ENCODE measurements at places on chromosomes 12 and 14.

- DNase-seq = no peak
These were observed 377.0 kb upstream of the ATP2B1 start for GRCh38 chr12:90085494-90086274.

GRCh38 chr14:104316121-104316722 is 177.8 kb downstream of the KIF26A start:
- no peak for DNase-seq

DNA sequence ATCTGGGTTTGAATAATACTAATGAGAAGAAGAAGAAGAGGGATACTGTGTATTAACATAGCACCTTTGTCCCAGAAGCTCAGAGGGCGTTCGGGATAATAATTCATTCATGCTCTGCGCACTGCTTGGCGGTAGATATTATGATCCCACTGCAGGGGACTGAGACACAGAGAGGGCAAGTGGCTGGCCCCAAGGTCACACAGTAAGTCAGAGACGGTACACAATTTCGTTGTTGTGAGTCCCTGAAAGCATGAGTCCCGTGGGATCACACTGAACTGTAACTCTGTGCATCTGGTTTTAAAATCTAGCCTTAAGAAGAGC is 47.9 kb upstream of the PARP11 start:
- DNase-seq = no peak

GRCh38 chr12:115752913-115753726 is 524.4 kb downstream of the MED13L start:
- DNase-seq = peak; percentile 57

DNA sequence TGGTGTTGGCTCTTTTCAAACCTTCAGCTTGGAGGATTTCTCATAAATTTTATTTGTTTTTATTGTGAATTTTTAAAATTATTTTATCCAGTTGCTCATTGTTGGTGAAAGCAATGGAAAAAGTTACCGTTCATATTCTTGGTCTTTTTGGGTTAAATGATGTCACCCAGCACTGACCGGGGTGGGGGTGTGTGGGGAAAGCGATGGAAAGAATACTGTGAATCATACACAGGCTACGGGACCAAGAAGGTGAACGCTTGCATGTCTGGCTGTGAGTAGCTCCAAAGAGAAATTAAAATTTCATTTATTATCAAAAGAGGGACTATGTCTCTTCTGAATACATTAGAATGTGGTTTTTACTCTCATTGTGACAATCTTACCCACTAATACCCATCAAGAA is 430.1 kb downstream of the AEBP2 start:
- DNase-seq = no peak

GRCh38 chr12:80271780-80272179 is 172.3 kb upstream of the PTPRQ start:
- DNase-seq = no peak

GRCh38 chr12:122064780-122065588 is 13.6 kb upstream of the MLXIP start:
- peak; percentile 63 for DNase-seq

DNA sequence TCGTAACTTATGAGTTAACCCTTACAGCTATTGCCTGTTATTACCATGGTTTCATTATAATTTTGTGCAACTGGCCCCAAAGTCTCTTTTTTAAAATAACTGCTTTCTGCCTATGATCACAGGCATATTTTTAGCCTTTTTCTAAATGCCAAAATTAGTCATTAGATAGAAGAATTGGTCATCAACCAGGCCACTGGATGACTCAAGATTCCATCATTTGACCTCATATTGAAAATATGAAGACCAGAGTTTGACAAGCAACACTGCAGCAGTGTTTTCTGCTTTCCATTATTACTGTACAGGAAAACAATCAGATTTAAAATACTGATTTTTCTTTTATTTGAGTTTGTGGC is 54.7 kb upstream of the OTOGL start:
- DNase-seq = no peak

GRCh38 chr14:74408870-74409269 is 17.1 kb downstream of the SYNDIG1L start:
- DNase-seq = no peak

DNA sequence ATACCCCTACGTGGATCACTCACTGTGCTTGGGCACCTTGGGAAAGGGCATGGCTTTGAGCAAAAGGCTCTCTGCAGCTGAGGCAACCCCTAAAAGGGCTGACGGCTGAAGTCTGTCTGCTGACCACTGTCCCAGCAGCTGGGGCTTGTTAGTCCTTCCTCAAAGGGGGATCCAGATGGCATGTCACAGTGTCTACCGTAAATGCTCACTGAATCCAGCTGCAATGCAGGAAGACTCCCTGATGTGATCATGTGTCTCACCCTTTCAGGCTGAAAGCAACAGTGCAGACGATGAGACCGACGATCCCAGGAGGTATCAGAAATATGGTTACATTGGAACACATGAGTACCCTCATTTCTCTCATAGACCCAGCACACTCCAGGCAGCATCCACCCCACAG is 12.4 kb downstream of the OAS1 start:
- DNase-seq = no peak

DNA sequence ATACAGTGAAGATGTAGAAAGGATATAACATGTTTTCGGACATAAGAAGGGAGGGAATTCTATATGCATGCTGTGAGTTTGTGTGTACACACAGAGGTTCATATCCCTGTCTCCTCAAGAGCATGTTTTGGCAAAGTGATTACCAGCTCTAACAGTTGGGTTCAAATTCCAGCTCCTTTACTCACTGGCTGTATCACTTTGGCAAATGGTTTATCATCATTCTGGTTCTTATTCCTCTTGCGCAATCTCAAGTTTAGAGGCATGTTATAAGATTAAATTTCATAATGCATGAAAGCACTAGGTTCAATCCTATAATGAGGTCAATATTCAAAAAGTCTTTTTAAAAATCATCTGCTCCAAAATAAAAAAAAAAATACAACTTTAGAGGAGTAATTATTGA is 107.7 kb upstream of the LRFN5 start:
- no peak for DNase-seq

DNA sequence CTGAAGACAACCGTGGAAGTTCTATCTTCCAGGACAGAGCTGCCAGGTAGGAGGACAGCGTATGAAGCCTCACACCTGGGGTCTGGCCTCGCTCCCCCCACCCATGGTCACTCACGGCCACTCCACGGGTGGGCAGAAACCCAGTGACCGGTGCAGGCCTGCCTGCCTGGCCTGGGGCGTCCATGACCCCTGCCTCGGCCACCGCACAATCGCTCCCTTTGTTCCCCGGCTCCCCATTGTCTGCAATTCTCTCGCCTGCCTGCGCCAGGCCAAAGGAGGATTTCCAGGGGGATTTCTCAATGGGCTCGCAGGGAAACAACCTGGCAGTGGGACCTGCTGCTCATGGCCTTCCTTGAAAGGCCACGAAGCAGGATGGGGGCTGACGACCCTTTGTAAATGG is 22.6 kb downstream of the CCDC85C start:
- no peak for DNase-seq

- DNase-seq = peak; percentile 1
These were observed 12.4 kb downstream of the MGST1 start for GRCh38 chr12:16359512-16360491.

Measured in right kidney (tissue), 9 donors.